Renal cortex interstitium (tissue), 15 donors: ENCODE measurements at places on chromosomes 6 and 20. TPM values are rescaled to one million over a fixed set of nuclear protein-coding genes. Genes with fewer than 3 reads are reported as not detected.

The SYCP2L gene
- polyA plus RNA-seq: 3.7 TPM

The PPP1R16B gene
- polyA plus RNA-seq: 7.4 TPM

The EFCAB8 gene
- 0.09 TPM for polyA plus RNA-seq

The CST4 gene
- not detected for polyA plus RNA-seq

- no peak for DNase-seq
Observed at GRCh38 chr6:39173270-39173669, 56.0 kb downstream of the KCNK5 start.

- DNase-seq: no peak
Observed at GRCh38 chr20:2261046-2261485, 34.7 kb upstream of the TGM3 start.

GRCh38 chr20:63641146-63641791 lies 12.0 kb downstream of the STMN3 start:
- DNase-seq: no peak

DNA sequence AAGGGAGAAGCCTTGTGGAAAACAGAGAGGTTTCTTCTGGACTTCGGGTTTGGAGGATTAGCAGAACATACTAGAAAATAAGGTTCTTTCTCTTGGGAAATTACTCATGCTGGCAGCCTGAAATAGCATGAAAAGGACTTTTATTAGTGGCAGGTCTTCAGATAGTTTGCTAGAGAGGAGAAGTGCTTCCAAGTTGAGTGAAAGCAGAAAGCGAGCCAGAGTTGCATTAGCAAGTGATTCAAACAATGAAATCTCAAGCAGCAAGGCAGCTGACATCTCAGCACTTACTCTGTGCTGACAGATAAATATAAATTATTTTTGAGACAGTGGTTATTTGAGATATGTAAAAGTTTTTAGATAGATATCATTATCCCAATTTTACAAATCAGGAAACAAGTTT lies 91.9 kb downstream of the PLCB4 start:
- DNase-seq: no peak

GRCh38 chr20:15835811-15836210 lies 737.4 kb downstream of the KIF16B start:
- no peak for DNase-seq

GRCh38 chr20:542777-543368 lies 717 bp downstream of the CSNK2A1 start:
- peak; percentile 22 for DNase-seq

DNA sequence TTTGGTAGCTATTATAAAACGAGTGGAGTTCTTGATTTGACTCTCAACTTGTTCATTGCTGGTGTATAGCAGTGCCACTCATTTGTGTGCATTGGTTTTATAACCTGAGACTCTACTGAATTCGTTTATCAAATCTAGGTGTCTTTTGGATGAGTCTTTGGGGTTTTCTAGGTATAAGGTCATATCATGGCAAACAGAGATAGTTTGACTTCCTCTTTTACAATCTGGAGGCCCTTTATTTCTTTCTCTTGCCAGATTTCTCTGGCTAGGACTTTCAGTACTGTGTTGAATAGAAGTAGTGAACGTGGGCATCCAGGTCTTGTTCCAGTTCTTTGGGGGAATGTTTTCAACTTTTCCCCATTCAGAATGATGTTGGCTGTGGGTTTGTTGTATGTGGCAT lies 38.8 kb downstream of the SUMO4 start:
- DNase-seq: no peak

GRCh38 chr6:85449818-85450759 lies at the start of gene NT5E:
TSS of gene NT5E (plus strand) at chr6:85450083. CDS start at chr6:85450140, 57 bp downstream.
- no peak for DNase-seq

- no peak for DNase-seq
Observed at GRCh38 chr6:108763931-108764579, 84.2 kb upstream of the ARMC2 start.

DNA sequence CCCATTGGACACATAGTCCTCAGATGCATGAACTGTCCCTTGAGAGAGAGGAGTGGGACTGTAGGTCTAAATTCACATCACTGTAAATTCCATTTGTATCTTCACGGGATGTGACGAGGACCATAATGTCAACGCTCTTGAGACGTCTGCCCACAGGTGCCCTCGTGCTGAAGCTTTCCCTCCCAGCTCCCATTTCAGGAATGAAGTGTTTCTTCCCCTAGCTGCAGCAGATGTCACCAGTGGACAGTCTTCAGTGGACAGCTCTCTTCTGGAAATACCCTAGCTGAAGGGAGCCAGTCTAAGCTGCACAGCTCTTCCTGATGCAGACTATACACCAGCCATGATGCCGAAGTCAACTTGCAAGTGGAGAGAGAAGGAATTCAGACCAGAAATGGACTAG lies 217.4 kb upstream of the ECI2 start:
- DNase-seq: no peak
